Activated CD8-positive, alpha-beta T cell treated with anti-CD3 and anti-CD28 coated beads, Interleukin-2, amount 10 ng/mL, durations not matched to agents 7 days and 5 days (primary cell): ENCODE measurements at places on chromosomes 5 and 9. TPM values are rescaled to one million over a fixed set of nuclear protein-coding genes. Genes with fewer than 3 reads are reported as not detected.

GRCh38 chr9:76618762-76619161, 145.5 kb upstream of the PCA3 start:
- DNase-seq, result no peak

DNA sequence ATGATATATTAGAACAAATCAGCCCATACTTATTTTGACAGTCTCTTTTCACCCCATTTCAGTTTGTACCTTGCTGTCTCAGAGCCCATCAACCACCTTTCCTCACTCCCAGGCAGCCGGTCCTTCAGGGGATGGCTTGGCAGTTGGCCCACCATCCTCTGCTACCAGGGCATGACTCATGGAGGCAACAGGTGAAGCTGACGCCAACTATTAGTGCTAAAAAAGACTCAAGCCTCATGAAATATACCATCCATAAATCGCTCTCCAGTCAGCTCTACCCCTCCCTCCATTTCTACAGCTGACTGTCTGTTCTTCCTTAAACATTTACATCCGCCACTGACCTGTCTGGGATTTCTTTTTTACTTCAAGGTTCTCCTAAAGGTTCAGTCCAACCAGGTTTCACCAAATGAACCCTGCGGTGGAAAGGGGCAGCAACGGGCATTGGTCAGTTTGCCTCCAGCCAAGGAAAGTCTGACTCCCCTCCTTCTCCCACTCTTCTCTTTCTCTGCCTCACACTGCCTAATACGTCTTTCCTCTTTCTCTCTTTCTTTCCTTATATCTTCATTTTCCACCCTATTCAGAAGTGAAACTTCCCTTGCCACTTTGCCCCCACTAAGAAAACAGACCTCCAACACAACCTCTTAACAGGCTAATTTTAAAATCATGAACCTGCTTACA, 439.1 kb downstream of the RAB3C start:
- DNase-seq, result no peak

The PGM5 gene
- total RNA-seq, result not detected

The TLR4 gene
- 0.16 TPM for total RNA-seq

- no peak for DNase-seq
Measured at GRCh38 chr5:127961006-127961762, 122.4 kb upstream of the SLC12A2 start.

- no peak for DNase-seq
Measured at GRCh38 chr9:72029986-72030385, 30.4 kb downstream of the C9orf57 start.

DNA sequence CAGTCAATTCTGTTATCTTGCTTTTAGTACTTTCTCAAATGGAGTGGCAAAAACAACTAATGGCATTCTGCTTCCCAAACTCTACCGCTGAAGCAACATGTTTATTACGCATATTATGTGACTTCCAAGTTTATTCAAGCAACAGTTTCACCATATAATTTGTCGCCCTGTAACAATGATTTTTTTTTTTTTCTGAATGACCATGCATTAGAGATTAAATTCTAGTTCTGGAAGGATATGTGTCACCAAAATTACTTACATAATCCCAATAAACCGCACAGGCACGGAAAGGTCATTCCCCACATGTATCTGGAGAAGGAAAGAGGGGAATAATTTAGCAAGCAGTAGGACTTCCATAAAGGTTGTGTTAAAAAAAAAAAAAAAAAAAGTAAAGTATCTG, 691.8 kb downstream of the DNAH5 start:
- DNase-seq, result no peak

GRCh38 chr9:91541734-91542133, 118.1 kb upstream of the NFIL3 start:
- no peak for DNase-seq

DNA sequence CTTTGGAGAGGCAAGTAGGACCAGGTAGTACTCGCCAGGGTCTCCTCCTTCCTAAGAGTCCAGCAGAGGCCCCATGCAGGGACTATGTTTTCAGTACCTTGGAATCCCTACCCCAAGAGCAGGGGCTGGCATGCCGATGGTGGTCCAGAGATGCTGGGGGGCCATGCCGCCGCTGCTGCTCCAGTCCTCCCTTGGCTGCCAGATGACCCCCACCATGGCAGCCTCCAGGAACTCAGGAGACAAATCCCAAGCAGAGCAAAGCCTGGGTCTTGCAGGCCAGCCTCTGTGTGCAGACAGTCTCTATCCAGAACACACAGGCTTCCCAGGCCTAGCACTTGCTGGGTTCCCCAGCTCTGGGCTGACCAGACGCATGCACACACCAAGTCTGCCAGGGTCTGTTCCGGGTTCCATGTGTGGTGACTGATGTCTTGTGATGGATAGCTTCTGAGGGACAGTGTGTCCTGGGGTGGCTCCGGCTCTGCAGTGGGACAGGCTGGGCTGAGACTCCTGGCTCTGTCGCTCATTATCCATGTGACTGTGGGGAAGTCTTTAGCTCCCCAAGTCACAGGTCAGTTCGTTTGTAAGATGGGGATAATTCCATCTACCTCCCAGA, 127.3 kb downstream of the CRB2 start:
- DNase-seq, result no peak

DNA sequence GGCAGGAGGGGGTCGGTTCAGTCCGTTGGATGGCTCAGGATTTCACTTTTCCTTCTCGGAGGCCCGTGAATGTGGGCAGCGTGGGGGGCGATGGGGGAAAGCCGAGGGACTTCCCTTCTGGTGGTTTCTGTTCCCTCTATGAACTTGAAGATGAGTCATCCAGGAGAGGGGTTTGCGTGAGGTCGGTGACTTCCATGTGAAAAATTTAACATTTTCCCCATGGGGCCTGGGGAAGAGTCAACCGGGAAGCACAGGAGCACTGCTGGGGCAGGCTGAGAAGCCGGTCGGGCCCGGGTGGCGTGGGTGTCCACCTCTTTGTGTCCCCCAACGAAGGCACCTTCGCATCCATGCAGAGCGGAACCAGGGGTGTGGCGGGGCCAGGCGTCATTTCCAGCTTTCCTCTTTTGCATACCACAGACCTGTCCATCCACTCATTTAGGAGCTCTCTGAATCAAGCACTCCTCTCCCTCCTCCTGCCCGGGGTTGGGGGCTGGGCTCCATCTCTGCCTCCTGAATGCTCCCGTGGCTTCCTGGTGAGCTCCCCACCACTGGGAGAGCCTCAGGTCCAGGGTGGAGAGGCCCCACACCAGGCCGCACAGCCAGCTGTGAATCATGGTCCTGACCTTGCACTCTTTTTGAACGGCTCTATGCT, 68.4 kb downstream of the ANKRD33B start:
- no peak for DNase-seq

The BTNL3 gene
- total RNA-seq, result not detected

DNA sequence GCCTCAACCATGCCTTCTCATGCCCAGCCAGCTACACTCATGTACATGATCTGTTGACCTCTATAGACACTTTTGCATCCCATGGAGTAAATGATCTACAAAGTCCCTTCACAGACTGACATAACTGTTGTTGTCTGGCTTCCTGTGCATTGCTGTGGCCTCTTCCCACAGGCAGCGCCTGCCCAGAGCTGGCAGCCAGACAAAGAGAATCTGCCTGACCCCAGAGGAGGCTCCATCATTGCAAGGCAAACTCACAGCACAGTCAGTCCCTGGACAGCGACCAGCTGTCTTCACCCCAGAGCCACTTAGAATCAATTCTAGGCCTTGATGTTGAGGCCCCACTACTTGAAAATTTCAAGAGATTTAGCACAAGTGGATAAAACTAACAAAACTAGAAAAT, 65.5 kb downstream of the INSYN2B start:
- DNase-seq, result no peak

GRCh38 chr9:131103024-131103423, 6.7 kb downstream of the AIF1L start:
- no peak for DNase-seq

- no peak for DNase-seq
Measured at GRCh38 chr5:86482008-86482407, 135.7 kb upstream of the COX7C start.
